ENCODE measurements at places on chromosomes 3 and 15. TPM values are rescaled to one million over a fixed set of nuclear protein-coding genes. Genes with fewer than 3 reads are reported as not detected.

DNA sequence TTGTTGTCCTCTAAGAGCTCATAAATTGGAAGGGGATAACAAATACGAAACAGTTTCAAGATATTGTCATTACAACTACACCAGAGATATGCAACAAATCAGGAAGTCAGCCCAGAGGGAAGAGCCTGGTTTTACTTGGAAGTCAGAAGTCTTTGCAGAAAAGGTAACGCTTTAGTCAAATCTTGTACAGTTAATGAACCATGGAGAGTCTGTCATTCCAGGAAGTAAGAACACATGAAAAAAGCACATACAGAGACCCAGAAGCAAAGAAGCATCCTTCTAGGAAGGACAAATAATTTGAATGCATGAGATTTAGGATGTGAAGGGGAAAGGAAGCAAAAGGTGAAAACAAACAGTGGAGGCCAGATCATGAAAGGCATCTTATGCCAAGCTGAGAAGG, 19.6 kb downstream of the DYNC1LI1 start:
- no peak for DNase-seq

GRCh38 chr3:129520960-129521359, 7.5 kb upstream of the RHO start:
- no peak for DNase-seq

DNA sequence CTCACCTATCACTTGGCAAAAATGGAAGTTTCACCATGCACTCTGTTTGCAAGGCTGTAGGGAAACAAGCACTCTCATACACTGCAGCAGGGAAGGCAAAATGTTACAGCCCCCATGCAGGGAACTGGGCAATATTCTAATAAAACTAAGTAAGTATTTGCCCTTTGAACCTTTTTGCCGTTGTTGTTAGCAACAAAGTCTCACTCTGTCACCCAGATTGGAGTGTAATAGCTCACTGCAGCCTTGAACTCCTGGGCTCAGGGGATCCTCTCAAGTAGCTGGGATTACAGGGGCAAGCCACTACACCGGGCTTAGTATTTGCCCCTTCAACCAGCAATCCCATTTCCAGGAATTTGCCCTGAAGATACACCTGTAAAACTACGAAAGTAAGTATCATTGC, 122.5 kb downstream of the TBC1D5 start:
- DNase-seq, result no peak

DNA sequence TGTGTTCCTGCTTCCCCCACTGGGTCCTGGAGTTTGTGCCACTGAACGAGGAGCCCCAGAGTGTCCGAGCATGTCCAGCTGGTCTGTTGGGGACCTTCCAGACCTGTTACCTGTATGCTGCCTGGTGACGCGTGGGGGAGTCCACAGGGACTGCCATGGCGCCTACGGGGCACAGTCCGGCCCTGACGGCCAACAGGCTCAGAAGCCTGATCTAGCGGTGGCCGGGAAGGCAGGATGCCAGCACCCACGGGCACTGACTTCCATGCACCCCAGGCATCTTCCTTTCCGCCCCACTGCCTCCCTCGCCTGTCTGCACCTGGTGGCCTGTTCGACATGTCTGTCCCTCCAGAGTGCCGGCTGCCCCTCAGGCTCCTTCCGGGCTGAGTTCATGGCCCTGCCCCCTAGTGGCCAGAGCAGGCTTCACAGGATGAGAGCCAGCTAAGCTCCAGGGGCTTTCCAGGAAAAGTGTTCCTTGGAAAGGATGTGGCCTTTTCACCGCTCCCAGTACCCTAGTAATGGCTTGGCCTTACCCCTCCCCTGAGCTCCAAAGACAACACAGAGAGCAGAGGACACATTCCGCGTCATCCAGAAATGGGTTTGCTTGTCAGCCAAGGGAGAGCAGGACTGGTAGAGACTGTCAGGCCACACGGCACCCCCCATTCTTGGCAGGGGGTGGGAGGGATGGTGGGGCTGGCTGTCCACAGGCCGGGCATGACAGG, 35.7 kb downstream of the NGRN start:
- peak; percentile 86 for DNase-seq

DNA sequence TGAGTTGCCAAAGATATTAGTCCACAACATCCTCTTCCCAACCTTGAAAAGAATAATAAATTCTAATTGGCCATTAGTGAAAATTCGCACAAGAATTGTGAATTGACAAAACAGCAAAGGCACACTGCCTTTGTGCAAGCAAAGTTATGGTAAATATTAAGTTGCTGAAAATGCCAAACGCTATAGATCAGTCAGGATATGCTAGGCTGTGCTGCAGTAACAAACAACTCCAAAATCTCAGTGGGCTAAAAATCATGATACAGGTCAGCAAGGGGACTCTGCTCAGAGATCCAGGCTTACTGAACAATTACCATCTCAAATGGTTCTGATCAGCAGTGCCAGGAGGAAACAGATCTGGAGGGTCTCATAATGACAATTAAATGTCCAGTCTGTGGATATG, 238.0 kb upstream of the IGF1R start:
- no peak for DNase-seq

GRCh38 chr15:67805008-67805665, 20.2 kb upstream of the SKOR1 start:
- no peak for DNase-seq

- no peak for DNase-seq
These were observed 5.2 kb upstream of the GOLIM4 start for GRCh38 chr3:168100777-168101492.

DNA sequence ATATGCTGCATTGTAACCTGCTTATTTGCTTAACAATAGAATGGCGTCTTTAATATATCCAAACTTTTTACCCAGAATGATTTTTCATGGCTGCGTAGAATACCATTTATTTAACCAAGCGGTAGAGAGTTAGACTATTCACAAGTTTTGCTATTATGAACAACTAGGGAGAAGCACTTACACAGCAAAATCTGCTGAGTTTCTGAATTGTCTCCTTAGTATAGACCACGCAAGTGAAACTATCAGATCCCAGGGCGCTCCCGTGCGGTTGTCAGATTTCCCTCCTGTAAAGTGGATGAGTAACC, 12.6 kb upstream of the ADPGK start:
- no peak for DNase-seq

DNA sequence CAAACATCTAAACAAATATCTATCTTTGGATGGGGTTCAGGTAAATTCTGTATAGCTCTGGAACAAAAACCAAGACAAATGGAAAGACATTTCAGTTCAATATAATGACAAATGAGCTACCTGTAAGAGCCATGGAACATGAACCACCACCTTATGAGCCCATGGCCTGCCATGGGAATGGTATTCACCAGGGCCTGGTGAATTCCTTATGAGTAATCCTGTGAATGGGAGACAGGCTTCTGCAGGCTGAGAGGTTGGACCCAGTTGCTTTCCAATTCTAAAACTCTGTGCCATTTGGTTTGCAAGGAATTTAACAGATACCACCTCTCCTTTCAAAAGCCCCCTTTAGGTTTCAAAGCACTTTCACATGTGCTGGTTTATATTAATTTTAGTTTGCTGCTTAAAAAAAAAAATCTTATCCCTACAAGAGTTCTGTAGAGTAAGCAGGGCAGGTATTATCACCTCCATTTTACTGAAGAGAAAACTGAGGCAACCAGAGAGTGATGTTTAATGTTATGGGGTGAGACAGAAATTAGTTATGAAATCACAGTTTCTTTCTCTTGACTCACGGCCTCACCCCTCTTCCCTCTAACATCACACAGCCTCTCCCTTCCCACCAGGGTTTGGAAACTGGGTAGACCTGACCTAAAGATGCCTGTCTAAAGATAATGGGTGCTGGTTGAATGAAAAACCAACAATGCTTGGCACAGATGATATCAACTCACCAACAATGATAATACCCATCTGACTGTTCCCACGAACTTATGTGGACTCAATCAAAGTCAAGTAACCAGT, 397.6 kb upstream of the WNT5A start:
- no peak for DNase-seq

GRCh38 chr3:30502742-30503073, 103.7 kb upstream of the TGFBR2 start:
- no peak for DNase-seq

DNA sequence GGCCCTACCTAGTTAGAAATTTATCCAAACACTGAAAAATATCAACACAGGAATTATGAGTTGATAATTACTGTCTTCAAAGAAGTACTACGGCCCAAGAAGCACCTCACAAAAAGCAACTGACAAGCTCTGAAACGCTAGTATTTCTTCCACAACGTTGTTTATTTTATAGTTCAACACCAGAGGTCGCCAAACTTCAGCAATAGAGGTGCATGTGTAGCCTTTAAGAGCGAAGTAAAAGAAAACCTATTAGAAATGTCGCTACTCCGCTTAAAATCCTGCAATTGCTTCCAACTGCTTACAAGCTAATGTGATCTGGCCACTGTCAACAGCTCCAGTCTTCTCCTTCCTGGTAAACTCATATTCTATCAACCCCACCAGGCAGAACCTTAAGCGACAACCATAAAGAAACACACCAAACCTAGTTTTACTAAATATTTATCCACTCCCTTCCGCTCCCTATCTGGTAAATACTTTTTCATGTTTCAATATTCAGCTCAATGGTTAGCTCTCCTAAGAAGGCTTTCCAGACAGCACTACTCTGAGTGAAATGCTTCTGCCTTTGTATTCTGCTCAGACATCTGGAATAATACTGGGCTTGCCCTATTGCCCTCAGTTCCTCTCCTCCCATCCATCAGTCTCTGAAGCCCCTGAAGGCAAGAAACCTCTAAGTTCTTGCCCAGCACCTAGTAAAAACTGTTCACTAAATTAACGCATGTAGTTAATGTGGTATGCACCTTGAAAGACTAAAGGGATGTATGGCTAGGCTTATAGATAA, 110.2 kb downstream of the NR1I2 start:
- DNase-seq, result no peak

GRCh38 chr3:60839246-60839645, 412.0 kb downstream of the FHIT start:
- no peak for DNase-seq

DNA sequence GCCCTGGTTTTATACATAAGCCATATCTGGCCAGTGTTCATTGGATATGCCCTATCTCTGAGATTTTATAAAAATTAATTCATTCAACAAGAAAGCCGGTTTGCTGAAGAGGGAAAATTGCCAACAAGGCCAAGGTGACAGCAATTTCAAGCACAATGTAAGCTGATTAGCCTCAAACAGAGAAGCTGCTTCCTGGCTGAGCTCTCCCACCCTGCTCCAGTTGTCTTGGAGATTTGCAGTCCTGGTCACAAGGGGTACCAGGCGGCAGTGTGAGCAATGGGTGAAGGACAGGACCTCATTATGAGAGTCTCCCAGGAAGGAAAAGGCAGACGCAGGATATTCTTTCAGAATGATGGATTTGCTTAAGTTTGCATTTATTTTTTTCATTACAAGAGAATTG, 5.4 kb upstream of the THSD4 start:
- no peak for DNase-seq

DGKG gene
- total RNA-seq, result 10.8 TPM

GPR160 gene
- total RNA-seq, result 0.56 TPM

MFSD1 gene
- total RNA-seq, result 36.0 TPM

DNAH12 gene
- total RNA-seq, result not detected

SV2B gene
- 1.5 TPM for total RNA-seq

PRR20G gene
- total RNA-seq, result not detected
